ENCODE measurements at places on chromosomes 4 and X. TPM values are rescaled to one million over a fixed set of nuclear protein-coding genes. Genes with fewer than 3 reads are reported as not detected.

HAND2 gene
- total RNA-seq: 8.4 TPM

DRD5 gene
- not detected for total RNA-seq

NR0B1 gene
- 1.0 TPM for total RNA-seq

ING2 gene
- 11.6 TPM for total RNA-seq

PAGE2B gene
- not detected for total RNA-seq
